ENCODE measurements at places on chromosomes 1 and 21. TPM values are rescaled to one million over a fixed set of nuclear protein-coding genes. Genes with fewer than 3 reads are reported as not detected.

FCRL5 gene
- 0.09 TPM for total RNA-seq

BEND5 gene
- total RNA-seq = not detected

PLA2G4A gene
- total RNA-seq = 11.8 TPM

DNA sequence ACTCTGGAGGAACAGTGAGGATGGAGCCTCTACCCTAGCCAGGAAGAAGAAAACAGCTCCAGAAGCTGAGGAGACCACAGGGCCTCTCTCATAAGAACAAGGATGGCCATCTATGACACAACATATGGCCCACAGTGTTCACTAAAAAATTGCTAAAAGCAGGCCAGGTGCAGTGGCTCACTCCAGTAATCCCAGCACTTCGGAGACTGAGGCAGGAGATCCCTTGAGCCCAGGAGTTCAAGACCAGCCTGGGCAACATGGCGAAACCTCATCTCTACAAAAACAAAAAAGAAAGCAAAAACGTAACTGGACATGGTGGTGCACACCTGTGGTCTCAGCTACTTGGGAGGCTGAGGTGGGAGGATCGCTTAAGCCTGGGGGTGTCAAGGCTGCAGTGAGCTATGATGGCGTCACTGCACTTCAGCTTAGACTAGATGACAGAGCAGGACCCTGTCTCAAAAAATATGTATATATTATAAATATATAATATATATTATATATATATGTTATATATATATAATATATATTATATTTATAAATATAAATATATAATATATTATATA, 103.1 kb downstream of the TOMM20 start:
- DNase-seq = no peak

DNA sequence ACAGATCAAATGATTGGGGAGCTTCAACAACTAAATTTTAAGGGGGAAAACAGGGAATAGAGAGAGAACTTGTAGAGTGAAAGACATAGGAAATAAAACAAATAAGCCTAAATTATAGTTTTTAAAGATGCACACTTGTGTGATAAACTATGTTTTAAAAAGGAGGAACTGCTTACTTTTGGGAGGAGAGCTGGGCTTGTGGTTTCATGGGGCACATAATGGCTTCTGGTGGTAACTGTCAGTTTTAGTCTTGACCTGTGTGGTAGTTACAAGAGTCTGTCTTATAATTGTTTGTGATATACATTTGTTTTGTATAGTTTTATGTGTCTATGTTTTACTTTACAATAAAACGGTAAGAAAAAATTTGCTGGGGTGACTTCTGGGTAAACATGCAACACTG, 165.3 kb downstream of the COL24A1 start:
- DNase-seq = no peak

DNA sequence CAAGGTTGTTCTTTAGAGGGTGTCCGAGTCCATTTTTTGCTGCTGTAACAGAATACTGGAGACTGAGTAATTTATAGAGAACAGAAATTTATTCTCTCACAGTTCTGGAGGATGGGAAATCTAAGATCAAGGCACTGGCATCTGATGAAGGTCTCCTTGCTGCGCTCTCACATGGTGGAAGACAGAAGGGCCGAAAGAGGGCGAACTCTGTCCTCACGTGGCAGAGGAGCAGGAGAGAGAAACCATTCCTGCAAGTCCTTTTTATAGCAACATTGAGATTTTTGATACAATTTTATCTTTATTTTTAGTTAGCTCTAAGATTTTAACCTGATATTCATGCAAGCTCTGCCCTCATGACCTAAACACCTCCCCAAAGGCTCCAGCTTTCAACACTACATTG, 48.3 kb downstream of the ATG4C start:
- DNase-seq = no peak
